ENCODE measurements at places on chromosomes 7 and 10.

GRCh38 chr7:31192986-31193385 lies 140.9 kb downstream of the ADCYAP1R1 start:
- DNase-seq: peak; percentile 89

DNA sequence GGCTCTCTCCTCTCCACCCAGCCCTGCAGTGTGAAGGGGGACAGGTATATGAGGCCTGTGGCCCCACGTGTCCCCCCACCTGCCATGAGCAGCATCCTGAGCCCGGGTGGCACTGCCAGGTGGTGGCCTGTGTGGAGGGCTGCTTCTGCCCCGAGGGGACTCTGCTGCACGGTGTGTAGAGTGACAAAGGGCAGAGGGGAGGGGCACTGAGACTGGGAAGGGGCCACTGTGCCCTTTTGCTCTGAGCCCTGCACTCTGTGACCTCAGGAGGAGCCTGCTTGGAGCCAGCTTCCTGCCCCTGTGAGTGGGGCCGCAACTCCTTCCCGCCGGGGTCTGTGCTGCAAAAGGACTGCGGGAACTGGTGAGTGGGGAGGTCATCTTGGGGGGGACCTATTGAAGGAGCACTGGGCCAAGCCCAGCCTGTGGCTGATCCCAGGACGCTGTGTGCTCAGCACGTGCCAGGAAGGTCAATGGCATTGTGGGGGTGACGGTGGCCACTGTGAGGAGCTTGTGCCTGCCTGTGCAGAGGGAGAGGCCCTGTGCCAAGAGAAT lies 15.0 kb upstream of the ZNF467 start:
- DNase-seq: no peak

DNA sequence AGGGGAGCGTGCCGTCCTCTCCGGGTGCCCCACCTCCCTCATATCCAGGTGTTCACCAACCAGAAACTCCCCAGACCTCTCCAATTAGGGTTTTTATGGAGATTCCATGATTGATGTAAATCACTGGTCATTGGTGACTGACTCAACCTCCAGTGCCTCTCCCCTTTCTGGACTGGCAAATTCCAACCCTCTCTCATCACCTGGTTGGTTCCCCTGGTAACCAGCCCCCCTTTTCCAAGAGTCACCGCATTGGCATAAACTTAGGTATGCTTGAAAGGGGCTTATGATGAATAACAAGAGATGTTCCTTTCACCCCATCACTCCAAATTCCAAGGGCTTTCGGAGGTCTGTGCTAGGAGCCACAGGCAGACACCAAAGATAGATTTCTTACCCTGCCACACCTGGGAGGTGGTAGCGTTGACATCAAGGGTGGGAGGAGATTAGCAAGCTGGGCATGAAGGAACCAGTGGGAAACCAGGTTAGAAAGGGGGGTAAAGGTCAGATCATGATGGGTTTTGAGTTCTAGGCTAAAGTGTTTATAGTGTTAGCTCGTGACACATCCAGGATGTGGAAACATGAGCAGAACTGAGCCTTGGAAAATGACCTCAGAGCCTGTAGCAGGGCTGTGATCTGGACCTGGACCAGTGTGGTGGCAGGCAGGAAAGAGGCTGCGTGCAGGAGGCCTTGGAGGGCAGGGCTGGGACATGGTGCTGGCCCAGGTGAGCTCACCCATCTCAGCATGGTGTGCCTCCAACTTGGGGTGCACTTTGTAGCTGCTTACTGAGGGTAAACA lies 45.1 kb downstream of the CAMK1D start:
- peak; percentile 68 for DNase-seq

GRCh38 chr10:63123727-63124362 lies 9.3 kb upstream of the NRBF2 start:
- DNase-seq: no peak

GRCh38 chr7:117014099-117014656 lies 60.9 kb downstream of the ST7 start:
- DNase-seq: no peak

DNA sequence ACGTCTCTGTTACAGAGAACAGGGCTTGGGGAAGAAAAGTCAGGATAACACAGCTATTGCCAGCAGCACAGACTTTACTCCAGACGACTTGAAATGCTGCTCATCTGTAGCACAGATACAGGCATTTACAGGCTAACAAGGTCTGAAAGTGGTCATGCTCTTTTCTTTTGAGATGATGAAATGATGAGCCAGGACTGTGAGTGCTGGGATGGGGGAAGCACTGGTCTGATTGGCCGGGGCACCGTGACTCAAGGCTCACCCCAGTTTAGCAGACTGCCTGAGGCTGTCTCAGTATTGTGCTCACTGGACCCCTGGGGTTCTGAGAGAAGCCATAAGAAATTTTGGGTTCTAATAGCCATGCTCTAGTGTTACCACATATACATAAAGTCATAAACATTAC lies 12.4 kb downstream of the SMKR1 start:
- DNase-seq: no peak

- no peak for DNase-seq
These were observed 35.3 kb downstream of the SMURF1 start for GRCh38 chr7:99108613-99109012.

GRCh38 chr10:112812586-112812985 lies 137.5 kb upstream of the TCF7L2 start:
- DNase-seq: no peak
